Ovary (tissue), 10 donors: ENCODE measurements at places on chromosomes 7 and 10. TPM values are rescaled to one million over a fixed set of nuclear protein-coding genes. Genes with fewer than 3 reads are reported as not detected.

Gene TFPI2
- total RNA-seq: 126 TPM

GRCh38 chr7:102152672-102153598 lies 133.7 kb upstream of the SH2B2 start:
- DNase-seq: no peak
- no peaks in the 10 kb centered on the region for H3K36me3 ChIP-seq
- no peak overlapping the region for H3K27ac ChIP-seq
- H3K27me3 ChIP-seq: no peaks in the 10 kb centered on the region
- H3K4me3 ChIP-seq: no peak overlapping the region

DNA sequence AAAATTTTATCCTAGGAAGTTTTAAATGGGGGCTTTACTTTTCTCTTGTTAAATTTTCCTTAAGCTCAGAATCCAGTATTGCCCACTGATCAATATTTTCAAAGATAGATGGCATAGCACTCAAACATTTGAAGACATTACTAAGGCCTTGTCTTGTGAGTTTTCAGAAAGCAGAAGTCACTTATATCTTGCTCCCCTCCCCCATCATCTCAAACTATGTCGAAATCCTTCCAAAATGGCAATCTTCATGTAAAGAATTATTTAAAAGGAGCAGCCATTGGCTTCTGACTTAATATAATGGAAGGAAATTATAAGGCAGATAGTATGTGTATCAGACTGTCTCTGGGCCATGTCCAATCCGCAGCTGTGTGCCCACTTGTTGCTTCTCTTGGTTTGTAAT lies 553.5 kb upstream of the C7orf33 start:
- no peaks in the 10 kb centered on the region for H3K4me1 ChIP-seq
- DNase-seq: no peak
- no peaks in the 10 kb centered on the region for H3K36me3 ChIP-seq

DNA sequence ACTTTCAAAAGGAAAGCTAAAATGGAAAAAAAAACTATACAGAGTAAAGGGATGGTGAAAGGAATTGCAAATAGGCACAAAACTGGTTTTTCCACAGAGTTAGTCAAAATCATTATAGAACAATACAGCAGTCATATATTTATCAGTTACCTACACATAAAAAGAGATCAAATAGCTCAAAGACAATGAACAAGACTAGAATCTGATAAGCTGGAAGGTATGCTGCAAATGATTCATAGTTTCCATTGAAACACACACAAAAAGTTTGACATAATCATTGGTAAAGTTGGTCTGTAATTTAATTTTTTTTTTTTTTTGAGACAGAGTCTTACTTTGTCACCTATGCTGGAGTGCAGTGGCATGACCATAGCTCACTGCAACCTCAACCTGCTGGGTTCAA lies 92.4 kb upstream of the SGCE start:
- no peaks in the 10 kb centered on the region for H3K36me3 ChIP-seq
- no peak overlapping the region for H3K4me3 ChIP-seq
- no peaks in the 10 kb centered on the region for H3K4me1 ChIP-seq
- no peak overlapping the region for H3K27ac ChIP-seq

- no peak for DNase-seq
- no peaks in the 10 kb centered on the region for H3K36me3 ChIP-seq
- no peaks in the 10 kb centered on the region for H3K4me1 ChIP-seq
- no peak overlapping the region for H3K27ac ChIP-seq
Measured at GRCh38 chr7:47170516-47170915, 411.4 kb downstream of the TNS3 start.

DNA sequence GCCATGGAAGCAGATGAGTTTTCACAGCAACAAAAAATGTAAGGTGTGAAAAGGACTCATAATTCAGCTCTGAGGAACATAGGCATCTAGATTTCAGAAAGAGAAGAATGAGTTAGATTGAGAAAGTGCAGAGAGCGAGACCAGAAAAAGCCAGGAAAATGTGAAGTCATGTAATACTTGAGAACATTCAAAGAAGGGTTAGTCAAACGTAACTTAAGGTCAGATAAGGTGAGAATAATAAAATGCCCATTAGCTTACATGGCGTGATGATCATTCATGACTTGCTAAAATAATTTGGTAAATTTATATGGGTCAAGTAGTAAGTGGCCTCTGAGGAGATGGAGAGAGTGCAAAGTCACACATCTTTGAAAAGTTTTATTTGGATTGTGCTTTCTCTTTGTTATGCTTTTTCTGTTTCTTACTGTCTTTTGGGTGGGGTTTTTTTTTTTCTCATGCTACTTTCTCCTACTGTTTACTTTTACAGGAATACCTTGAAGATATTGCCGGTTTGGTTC lies 271.8 kb upstream of the NRG3 start:
- no peaks in the 10 kb centered on the region for H3K36me3 ChIP-seq
- DNase-seq: no peak
- no peaks in the 10 kb centered on the region for H3K4me1 ChIP-seq
- H3K27me3 ChIP-seq: no peaks in the 10 kb centered on the region
- no peak overlapping the region for H3K4me3 ChIP-seq
- no peak overlapping the region for H3K27ac ChIP-seq

DNA sequence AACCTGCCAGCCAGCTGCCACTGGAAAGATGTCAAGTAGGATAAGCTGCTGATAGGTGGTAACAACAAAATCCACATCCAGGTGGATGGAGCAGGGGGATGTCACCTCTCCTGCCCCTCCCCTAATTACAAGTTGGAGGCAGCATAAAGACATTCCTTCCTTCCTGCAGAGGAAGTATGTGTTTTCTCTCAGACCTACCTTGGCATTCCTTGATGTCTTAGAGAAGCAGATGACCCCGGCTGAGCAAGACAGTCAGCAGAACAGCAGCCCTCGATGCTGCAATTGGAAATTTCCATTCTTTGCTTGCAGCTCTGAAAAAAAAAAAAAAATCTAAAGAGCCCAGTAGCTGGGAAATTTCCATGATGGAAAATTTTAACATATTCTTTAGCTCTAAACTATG lies 137.5 kb upstream of the MKLN1 start:
- no peaks in the 10 kb centered on the region for H3K4me1 ChIP-seq
- DNase-seq: no peak
- no peaks in the 10 kb centered on the region for H3K27me3 ChIP-seq
- H3K36me3 ChIP-seq: no peaks in the 10 kb centered on the region
- H3K4me3 ChIP-seq: no peak overlapping the region

DNA sequence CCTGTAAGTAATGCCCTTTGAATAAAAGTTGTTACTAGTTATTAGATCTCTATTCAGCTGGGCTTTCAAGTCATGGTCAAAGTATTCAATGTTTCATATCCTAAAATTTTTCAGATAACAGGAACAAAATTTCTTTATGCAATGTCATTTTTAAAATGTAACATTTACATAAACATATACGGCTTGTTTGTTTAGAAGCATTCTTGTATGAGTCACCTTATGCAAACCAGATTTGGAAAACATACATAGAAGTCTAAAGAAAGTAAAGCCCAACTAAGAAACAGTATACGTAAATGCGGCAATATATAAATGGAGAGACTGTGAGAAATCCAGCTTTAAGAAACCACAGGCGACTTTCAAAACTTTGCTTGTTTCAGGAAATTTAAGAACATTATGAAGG lies 10.5 kb downstream of the TMEM168 start:
- no peaks in the 10 kb centered on the region for H3K27me3 ChIP-seq
- no peaks in the 10 kb centered on the region for H3K4me1 ChIP-seq
- H3K4me3 ChIP-seq: no peak overlapping the region
- no peak overlapping the region for H3K27ac ChIP-seq

DNA sequence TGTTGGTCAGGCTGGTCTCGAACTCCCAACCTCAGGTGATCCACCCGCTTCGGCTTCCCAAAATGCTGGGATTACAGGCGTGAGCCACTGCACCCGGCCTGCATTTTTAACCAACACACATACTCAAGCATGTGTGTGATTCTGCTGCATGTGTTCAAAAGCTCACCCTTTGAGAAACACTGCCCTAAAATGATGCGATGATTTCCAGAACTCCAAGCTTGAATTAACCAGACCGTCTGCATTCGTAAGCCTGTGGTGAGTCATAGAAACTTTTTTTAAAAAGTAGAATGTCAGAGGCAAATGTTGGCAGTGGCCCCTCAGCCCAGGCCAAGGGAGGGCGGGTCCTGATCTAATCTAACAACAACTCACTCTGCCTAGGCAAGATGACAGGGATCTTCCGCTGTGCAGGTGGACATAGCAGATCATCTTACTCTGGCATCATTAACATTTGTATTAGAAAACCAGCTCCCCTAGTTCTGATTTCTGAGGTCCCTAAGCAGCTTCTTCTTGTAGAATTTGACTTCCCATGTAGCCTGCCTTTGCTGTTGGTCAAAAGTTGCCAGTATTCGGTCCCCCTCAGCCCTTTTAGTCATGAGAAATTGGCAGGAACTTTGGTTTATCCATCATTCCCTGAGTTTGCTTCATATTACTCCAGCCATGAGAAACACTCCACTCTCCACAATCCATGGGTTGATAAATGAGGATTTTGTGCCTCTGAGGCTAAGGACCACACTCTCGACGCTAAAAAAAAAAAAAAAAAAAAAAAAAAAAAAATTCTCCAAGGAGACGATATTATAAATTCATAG lies 190.4 kb downstream of the SKIDA1 start:
- H3K4me3 ChIP-seq: no peak overlapping the region
- H3K27ac ChIP-seq: no peak overlapping the region
- H3K36me3 ChIP-seq: no peaks in the 10 kb centered on the region
- peaks cover 9% of the 10 kb centered on the region for H3K4me1 ChIP-seq
- H3K27me3 ChIP-seq: no peaks in the 10 kb centered on the region
- peak; percentile 64 for DNase-seq

GRCh38 chr10:88042160-88043100 lies 179.0 kb downstream of the PTEN start:
- H3K4me1 ChIP-seq: no peaks in the 10 kb centered on the region
- no peak for DNase-seq
- no peak overlapping the region for H3K4me3 ChIP-seq
- H3K27ac ChIP-seq: no peak overlapping the region

GRCh38 chr10:110664483-110665420 lies 20.6 kb downstream of the RBM20 start:
- no peaks in the 10 kb centered on the region for H3K36me3 ChIP-seq
- H3K27ac ChIP-seq: no peak overlapping the region
- no peaks in the 10 kb centered on the region for H3K27me3 ChIP-seq
- DNase-seq: no peak
- H3K4me3 ChIP-seq: no peak overlapping the region

- no peaks in the 10 kb centered on the region for H3K36me3 ChIP-seq
- no peak for DNase-seq
- no peaks in the 10 kb centered on the region for H3K4me1 ChIP-seq
- no peaks in the 10 kb centered on the region for H3K27me3 ChIP-seq
- no peak overlapping the region for H3K4me3 ChIP-seq
Measured at GRCh38 chr7:38748056-38748610, 117.0 kb upstream of the AMPH start.

- DNase-seq: no peak
- no peak overlapping the region for H3K4me3 ChIP-seq
- H3K4me1 ChIP-seq: no peaks in the 10 kb centered on the region
Measured at GRCh38 chr7:44980393-44981034, 1.7 kb upstream of the MYO1G start.

DNA sequence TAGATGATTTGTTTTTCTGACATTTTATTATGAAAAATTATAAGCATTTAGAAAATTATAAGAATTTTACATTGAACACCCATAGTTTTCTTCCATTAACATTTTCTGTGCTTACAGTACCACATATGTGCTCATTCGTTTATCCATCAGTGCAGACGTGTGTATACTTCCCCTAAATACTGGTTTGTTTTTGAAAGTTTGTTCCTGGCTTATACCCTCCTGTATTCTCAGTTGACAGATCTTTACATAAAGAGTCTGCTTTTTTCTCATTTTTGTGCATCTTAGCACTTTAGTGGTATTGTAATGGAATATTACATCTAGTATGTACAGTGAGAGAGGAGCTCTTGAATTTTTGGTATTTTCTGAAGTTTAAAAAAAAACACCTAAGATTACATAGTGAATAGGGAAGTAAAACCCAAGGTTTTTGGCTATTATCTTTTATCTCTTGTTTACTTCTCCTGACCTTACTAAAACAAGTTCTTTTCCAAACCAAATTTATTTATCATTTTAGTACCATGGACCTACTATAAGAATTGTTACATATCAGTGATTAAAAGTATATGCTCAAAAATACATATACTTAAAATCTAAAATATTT lies 8.1 kb downstream of the DLD start:
- no peak overlapping the region for H3K4me3 ChIP-seq
- H3K27me3 ChIP-seq: no peaks in the 10 kb centered on the region
- no peak for DNase-seq
- H3K27ac ChIP-seq: no peak overlapping the region
- no peaks in the 10 kb centered on the region for H3K4me1 ChIP-seq

GRCh38 chr7:149147752-149148653 lies 750 bp downstream of the ZNF398 start:
- H3K4me3 ChIP-seq: peak overlapping the region; percentile 87
- no peaks in the 10 kb centered on the region for H3K36me3 ChIP-seq
- H3K27me3 ChIP-seq: no peaks in the 10 kb centered on the region
- peak overlapping the region; percentile 17 for H3K27ac ChIP-seq
- H3K4me1 ChIP-seq: peaks cover 3% of the 10 kb centered on the region
